Spleen (tissue), 13 donors: ENCODE measurements at places on chromosomes 12 and 14. TPM values are rescaled to one million over a fixed set of nuclear protein-coding genes. Genes with fewer than 3 reads are reported as not detected.

The OTOGL gene
- 0.23 TPM for total RNA-seq

The LRTM2 gene
- not detected for total RNA-seq

The NYNRIN gene
- 11.6 TPM for total RNA-seq

The POTEG gene
- not detected for total RNA-seq

The CIPC gene
- 18.4 TPM for total RNA-seq

The COPZ1 gene
- total RNA-seq, result 94.1 TPM

DNA sequence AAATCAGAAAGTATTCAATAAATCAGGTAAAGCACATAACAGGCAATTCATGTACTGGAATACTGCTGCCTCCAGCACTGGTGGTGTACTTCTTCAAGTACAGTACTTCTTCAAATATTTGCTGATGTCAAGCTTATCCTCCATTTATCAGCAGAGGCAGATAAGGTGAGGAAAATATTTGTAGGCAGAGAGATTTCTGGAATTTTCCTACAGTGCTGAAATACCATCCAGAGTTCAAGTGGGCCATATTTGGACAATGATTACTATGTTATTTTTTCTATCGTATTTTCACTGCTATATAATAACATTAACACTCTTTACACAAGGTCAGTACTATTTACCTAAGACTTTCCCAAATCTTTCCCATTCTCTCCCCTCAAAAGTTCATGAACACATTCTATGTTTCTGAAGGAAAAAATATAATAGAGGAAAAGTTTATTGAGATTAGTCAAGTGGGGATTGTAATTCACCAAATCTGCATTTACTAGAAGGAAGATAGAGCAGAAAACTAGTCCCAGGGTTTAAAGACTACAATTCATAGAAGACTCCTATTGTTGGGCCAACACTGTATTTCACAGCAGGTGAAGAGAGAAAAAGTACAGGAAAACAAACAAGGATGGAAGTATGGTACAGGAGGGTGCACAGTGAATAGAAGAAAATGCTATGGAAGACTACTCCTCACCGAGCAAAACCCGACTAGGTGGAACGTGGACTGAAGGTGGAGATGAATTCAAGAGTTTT, 141.1 kb downstream of the PAWR start:
- no peak overlapping the region for H3K4me3 ChIP-seq
- H3K4me1 ChIP-seq, result no peaks in the 10 kb centered on the region
- H3K27ac ChIP-seq, result no peak overlapping the region
- no peaks in the 10 kb centered on the region for H3K27me3 ChIP-seq

- H3K27ac ChIP-seq, result no peak overlapping the region
- no peaks in the 10 kb centered on the region for H3K36me3 ChIP-seq
- DNase-seq, result no peak
- H3K4me1 ChIP-seq, result no peaks in the 10 kb centered on the region
Observed at GRCh38 chr14:54098536-54098935, 141.9 kb upstream of the BMP4 start.

DNA sequence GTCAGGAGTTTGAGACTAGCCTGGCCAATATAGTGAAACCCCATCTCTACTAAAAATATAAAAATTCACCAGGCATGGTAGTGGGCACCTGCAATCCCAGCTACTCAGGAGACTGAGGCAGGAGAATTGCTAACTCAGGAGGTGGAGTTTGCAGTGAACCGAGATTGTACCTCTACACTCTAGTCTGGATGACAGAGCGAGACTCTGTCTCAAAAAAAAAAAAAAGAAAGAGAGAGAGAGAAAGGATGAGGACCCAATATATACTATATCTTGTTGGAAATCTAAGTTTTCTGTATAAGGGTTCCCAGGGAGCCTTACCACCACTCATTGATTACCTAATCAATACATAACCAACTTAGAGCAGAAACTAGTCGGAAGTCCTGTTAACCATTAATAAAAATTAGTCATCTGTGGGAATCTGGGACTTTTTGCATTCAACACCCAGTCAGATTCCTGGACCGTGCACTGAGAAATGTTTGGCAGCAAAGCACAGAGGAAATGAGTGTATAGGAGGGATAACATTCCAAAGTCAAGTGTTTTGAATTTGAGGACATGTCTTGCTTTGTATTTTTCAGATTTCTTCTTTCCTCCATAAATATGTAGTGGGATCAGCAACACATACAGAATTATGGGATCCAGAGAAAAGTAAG, 44.8 kb upstream of the NR2C1 start:
- DNase-seq, result no peak
- H3K27me3 ChIP-seq, result no peaks in the 10 kb centered on the region
- no peaks in the 10 kb centered on the region for H3K36me3 ChIP-seq
- no peak overlapping the region for H3K4me3 ChIP-seq
- peak overlapping the region; percentile 21 for H3K27ac ChIP-seq
- H3K4me1 ChIP-seq, result peaks cover 10% of the 10 kb centered on the region

GRCh38 chr12:84689638-84690037, 223.0 kb downstream of the SLC6A15 start:
- no peaks in the 10 kb centered on the region for H3K27me3 ChIP-seq
- H3K4me3 ChIP-seq, result no peak overlapping the region
- DNase-seq, result no peak
- H3K4me1 ChIP-seq, result no peaks in the 10 kb centered on the region
- H3K27ac ChIP-seq, result no peak overlapping the region
- no peaks in the 10 kb centered on the region for H3K36me3 ChIP-seq

GRCh38 chr12:130617219-130617618, 98.9 kb downstream of the RIMBP2 start:
- no peak overlapping the region for H3K4me3 ChIP-seq
- no peak overlapping the region for H3K27ac ChIP-seq
- H3K36me3 ChIP-seq, result no peaks in the 10 kb centered on the region
- H3K4me1 ChIP-seq, result no peaks in the 10 kb centered on the region
- DNase-seq, result no peak
- H3K27me3 ChIP-seq, result no peaks in the 10 kb centered on the region

GRCh38 chr12:14695715-14696141, 671 bp downstream of the GUCY2C start:
- H3K36me3 ChIP-seq, result no peaks in the 10 kb centered on the region
- H3K27me3 ChIP-seq, result no peaks in the 10 kb centered on the region
- no peak overlapping the region for H3K4me3 ChIP-seq
- H3K4me1 ChIP-seq, result no peaks in the 10 kb centered on the region
- no peak for DNase-seq
- H3K27ac ChIP-seq, result no peak overlapping the region

DNA sequence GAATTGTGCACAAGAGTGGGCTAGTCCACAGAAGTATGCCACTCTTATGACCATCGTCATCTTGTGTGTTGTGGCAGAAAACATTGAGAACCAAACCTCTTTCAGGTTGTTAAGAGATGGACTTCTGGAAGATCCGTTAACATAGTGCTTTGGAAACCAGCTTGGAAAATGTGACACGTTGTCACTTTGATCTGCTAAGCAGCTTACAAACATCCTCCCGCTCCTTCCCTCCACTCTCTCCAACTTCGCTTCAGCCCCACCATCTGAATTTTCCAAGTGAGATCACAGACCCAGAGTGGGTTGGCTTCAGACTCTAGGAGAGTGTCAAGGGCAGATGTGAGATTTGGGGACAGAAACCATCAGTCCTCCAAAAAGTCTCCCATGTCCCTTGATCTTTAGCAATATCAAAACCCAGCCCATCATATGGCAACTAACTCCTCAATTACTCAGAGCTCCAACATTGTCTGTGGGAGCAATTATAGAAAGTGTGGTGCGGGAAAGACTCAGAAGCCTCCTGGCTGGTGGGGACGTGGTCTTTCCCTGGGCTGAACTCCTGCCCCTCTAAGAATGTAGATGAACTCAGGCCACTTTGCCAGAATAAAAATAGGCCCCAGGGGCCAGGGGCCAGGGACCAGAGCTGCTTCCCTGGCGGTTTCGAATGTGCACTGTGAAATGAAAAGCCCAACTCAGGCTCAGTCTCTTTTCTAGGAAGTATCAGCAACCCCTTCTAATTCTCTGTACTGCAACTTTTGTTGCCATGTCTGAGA, 129.5 kb downstream of the SLC38A6 start:
- peaks cover 4% of the 10 kb centered on the region for H3K4me1 ChIP-seq
- H3K27me3 ChIP-seq, result no peaks in the 10 kb centered on the region
- H3K27ac ChIP-seq, result no peak overlapping the region

DNA sequence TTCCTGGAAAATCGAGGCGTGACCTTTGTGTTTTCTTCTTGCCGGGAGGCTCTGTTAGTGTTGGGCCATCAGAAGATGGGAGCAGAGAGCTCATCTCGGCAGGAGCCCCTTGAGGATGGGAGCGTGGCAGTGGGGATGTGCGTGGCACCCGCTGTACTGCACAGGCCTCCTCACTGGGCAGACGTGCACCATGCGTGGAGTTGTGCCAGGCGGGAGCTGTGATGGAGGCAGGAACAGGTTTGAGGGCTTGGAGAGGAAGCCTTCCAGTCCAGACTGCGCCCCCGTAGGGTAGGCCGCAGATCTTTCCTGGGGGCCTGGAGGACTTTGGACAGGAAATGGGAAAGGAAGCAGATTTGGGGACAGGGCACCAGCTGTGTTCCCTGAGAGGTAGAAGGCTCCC, 197.5 kb downstream of the TSPAN9 start:
- H3K36me3 ChIP-seq, result no peaks in the 10 kb centered on the region
- H3K4me3 ChIP-seq, result no peak overlapping the region
- H3K27me3 ChIP-seq, result no peaks in the 10 kb centered on the region
- no peak for DNase-seq
